ENCODE measurements at places on chromosomes 11 and 22. TPM values are rescaled to one million over a fixed set of nuclear protein-coding genes. Genes with fewer than 3 reads are reported as not detected.

- H3K27ac ChIP-seq, result no peak overlapping the region
- H3K27me3 ChIP-seq, result peaks cover 7% of the 10 kb centered on the region
- no peaks in the 10 kb centered on the region for H3K36me3 ChIP-seq
- H3K4me3 ChIP-seq, result no peak overlapping the region
Measured at GRCh38 chr22:41289671-41290070, 3.7 kb upstream of the RANGAP1 start.

- no peaks in the 10 kb centered on the region for H3K27me3 ChIP-seq
- H3K36me3 ChIP-seq, result no peaks in the 10 kb centered on the region
- no peak overlapping the region for H3K4me3 ChIP-seq
- no peak for DNase-seq
Measured at GRCh38 chr11:68412593-68413475, 47.7 kb upstream of the PPP6R3 start.

DNA sequence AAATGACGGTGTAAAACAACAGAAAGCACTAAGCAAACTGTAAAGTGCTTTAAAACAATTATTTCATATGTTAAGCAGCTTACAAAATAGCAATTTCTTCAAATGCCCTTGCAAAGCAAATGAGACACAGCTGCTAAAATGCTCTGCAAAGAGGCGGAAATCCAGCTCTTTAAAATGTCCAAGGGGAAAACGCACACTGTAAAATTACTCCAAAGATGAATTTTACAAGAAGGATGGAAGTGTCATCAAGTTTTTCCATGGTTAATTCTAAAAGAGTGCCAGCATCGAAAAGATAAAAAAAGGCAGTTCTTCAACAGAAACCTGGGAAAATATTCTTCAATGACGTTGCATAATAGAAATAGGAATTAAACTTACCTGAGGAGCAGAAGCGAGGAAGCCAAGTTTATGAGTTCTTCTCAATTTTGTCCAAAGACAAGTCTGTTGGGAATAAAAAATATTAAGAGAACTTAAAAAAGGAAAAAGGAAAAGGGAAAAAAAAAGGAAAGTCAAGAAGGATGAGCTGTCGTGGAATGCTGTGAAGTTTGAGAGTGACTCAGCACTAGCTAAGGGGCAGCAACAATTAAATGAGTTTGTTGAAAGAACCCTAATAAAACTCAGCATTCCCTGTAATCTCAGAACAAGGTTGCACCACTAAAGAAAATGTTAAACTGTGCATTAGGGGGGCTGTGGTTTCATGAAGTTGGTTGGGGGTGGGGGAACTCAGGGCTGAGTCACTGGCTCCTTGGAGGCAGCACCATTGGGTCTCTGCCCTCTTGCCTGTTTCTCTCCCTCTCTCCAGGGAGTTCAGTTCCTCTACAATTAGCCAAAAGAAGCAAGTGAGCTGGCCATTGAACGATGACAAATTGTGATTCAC lies 64.2 kb upstream of the BLID start:
- no peak for DNase-seq
- peaks cover 5% of the 10 kb centered on the region for H3K27me3 ChIP-seq
- H3K4me1 ChIP-seq, result no peaks in the 10 kb centered on the region
- H3K36me3 ChIP-seq, result no peaks in the 10 kb centered on the region
- H3K4me3 ChIP-seq, result no peak overlapping the region
- no peak overlapping the region for H3K27ac ChIP-seq

DNA sequence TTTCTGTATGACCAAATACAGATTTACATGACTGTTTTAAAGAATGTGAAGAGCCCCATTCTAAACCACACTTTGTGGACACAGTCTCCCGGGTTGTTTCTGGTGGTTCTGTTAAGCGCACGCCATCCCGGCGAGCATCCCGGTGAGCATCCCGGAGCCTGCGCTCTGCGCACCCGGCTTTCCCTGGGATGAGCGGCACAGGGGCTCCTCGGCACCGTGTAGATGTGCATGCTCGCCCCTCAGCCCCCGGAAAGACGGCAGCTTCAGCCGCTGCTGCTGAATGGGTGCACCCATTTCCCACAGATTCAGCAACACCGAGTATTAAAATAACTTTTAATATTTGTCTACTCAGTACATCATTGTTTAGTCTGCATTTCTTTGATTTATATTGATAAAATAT lies 36.0 kb downstream of the GLB1L2 start:
- no peaks in the 10 kb centered on the region for H3K4me1 ChIP-seq
- H3K27ac ChIP-seq, result no peak overlapping the region
- no peaks in the 10 kb centered on the region for H3K36me3 ChIP-seq
- no peak overlapping the region for H3K4me3 ChIP-seq

DNA sequence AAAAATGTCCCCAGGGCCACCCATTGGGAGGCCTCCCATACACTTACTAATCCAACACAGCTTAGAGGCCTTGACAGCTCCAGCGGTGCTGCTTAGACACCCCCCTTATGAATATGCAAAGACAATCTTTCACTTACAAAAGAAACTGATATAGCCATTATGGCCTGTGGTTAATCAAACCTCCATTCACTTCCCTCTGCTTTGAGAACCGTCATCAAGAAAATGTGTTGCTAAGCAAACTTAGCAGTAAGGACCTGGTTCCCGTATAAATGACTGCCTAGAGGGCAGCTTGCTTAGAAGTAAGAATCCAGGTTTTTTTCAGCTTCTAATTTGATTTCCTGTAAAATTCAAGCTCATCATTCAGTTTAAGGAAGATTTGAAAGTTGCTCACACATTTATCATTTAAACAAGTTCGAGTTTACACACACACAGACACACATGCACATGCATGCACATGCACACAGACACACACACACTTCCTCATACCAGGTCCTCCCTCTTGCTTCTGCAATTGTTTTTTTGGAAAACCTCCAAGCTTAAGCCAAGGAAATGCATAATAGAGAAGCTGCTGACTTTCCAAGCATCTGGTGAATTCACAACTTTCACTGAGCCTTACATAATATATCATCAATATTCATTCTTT lies 137.7 kb upstream of the BLID start:
- no peak overlapping the region for H3K27ac ChIP-seq
- no peaks in the 10 kb centered on the region for H3K4me1 ChIP-seq
- no peaks in the 10 kb centered on the region for H3K36me3 ChIP-seq
- H3K4me3 ChIP-seq, result no peak overlapping the region
- no peak for DNase-seq

DNA sequence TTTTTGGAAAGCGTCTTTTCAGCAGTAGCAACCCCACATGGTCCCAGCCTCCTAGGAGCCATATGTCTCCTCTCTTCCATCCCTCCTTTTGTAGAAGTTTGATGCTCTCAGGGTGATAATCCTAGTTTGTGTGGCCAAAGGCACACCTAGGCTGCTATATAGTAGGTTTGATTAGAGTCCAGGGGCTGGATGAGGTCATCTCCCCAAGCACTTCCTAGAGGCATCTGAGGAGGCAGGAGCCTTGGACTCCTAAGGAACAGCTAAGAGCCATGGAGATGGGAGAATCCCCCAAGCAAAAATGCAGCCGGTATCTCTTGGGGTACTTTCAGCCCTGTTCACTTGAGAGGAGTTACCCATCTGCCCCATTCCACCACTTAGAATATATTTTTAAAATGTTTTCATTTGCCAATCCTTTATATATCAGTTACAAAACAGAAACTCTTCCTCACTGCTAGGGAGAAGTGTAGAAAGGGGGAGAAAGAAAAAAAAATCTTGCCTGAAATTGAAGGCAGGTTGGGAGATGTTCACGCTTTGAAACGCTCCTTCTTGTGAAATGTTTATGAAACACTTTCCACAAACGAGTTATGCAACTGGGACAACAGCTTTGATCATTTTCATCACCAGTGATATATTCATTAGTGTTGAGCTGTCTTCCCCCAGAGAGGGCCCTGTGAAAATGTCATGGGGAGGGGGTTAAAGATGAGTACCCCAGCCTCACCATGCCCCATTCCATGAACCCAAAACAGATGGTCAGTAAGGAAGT lies 31.9 kb upstream of the TLCD5 start:
- peaks cover 13% of the 10 kb centered on the region for H3K27me3 ChIP-seq
- H3K27ac ChIP-seq, result no peak overlapping the region
- no peaks in the 10 kb centered on the region for H3K36me3 ChIP-seq
- H3K4me3 ChIP-seq, result no peak overlapping the region

DNA sequence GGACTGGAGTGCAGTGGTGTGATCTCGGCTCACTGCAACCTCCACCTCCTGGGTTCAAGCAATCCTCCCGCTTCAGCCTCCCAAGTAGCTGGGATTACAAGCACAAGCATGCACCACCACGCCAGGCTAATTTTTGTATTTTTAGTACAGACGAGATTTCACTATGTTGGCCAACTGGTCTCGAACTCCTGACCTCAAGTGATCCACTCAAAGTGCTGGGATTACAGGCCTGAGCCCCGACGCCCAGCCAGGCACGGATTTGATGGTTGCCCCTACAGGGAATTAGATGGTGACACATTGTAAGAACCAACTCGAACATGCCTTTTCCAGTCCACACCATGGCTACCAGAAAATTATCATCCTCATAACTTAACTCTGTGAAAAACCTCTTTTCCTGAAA lies 26.8 kb upstream of the RTL6 start:
- no peak for DNase-seq
- no peaks in the 10 kb centered on the region for H3K36me3 ChIP-seq

CWF19L2 gene
- polyA plus RNA-seq, result 5.3 TPM
